Activated naive CD4-positive, alpha-beta T cell treated with anti-CD3 and anti-CD28 coated beads, Interleukin-2, amount 10 ng/mL, durations not matched to agents 5 hours and 36 hours (primary cell): ENCODE measurements at places on chromosomes 4 and X. TPM values are rescaled to one million over a fixed set of nuclear protein-coding genes. Genes with fewer than 3 reads are reported as not detected.

SLC49A3 gene
- 0.30 TPM for total RNA-seq

RTL9 gene
- total RNA-seq, result not detected

CT45A1 gene
- total RNA-seq, result not detected

P2RY4 gene
- 0.28 TPM for total RNA-seq

CD40LG gene
- 66.6 TPM for total RNA-seq

COL4A5 gene
- not detected for total RNA-seq

GJB1 gene
- not detected for total RNA-seq

FAAH2 gene
- total RNA-seq, result 2.3 TPM

BBS12 gene
- 2.6 TPM for total RNA-seq

UGT2B11 gene
- not detected for total RNA-seq

MAGEA10 gene
- not detected for total RNA-seq

ZNF141 gene
- 29.9 TPM for total RNA-seq

CFAP299 gene
- not detected for total RNA-seq

SORBS2 gene
- total RNA-seq, result not detected

NHSL2 gene
- 0.48 TPM for total RNA-seq

C4orf50 gene
- 0.12 TPM for total RNA-seq

ETFDH gene
- total RNA-seq, result 18.0 TPM

FGF2 gene
- total RNA-seq, result 0.07 TPM

FAM9A gene
- total RNA-seq, result not detected

USP17L13 gene
- total RNA-seq, result not detected

GPAT3 gene
- 1.1 TPM for total RNA-seq

HAND2 gene
- total RNA-seq, result not detected

GAGE12E gene
- not detected for total RNA-seq

SPARCL1 gene
- not detected for total RNA-seq

SSX2B gene
- not detected for total RNA-seq

VCX3B gene
- not detected for total RNA-seq

CNGA1 gene
- not detected for total RNA-seq

FAM114A1 gene
- total RNA-seq, result 1.6 TPM

TRAPPC11 gene
- total RNA-seq, result 30.2 TPM

ADH1C gene
- not detected for total RNA-seq

EPHA5 gene
- total RNA-seq, result not detected
